ENCODE measurements at places on chromosomes 11 and 22.

DNA sequence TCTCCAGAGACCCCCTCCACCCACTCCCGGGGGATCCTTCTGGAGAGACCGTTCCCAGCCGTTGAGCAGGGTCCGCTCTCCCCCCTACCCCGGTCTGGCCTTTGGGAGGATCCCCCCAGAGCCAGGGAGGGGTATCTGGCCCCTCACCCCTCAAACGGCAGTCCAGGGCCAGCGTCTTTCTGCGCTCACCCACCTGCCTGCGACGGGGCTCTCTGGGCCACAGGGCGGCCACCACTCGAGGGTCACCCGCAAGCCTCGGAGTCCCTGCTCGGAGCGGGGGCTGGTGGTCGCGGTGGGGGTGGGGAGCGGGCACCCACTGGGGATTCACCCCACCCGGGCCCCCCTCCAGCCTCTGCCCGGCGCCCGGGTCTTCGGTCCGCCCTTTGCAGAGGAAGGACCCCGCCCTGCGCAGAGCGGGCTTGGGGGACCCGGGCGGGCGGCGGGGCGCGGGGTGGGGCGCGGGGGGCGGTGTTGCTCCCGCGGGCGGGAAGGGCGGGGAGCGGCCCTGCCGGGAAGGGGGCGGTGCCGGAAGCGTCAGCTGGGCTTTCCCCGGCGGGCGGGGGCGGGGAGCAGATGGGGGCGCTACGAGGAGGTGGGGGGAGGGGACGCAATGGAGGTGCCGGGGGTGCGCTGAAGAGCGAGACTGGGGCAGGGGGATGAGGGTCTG is 16.6 kb downstream of the CRELD2 start:
- peak; percentile 20 for DNase-seq

DNA sequence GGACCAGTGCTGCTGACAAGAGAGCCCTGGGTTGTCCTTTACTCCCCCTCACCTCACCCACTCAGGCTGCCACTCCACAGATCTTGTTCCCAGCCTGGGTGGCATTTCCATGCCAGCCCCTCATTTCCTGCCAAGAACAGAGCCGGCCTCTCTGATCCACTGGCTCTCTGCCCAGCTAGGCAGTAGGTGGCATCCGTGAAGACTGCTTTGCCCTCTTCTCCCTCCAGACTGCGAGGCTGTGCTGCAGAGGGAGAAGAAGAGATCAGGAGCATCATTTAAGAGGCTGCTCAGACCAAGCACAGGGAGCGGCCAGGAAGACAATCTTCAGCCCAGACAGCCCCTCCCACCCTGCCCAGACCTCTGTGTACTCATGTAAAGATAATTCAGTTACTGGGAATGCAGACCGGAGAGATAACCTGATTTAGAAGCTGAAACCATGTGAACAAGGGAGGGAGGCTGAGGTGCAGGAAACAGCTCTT is 126.9 kb upstream of the NCAM1 start:
- DNase-seq, result no peak

GRCh38 chr11:27100534-27100933 is 59.9 kb downstream of the BBOX1 start:
- DNase-seq, result no peak

- no peak for DNase-seq
These were observed 649 bp downstream of the MS4A15 start for GRCh38 chr11:60757231-60757800.

- DNase-seq, result peak; percentile 58
These were observed at the start of gene ANO9 for GRCh38 chr11:441418-442274. ANO9 (minus strand) TSS chr11:442011; CDS start chr11:441926, 85 bp downstream.

DNA sequence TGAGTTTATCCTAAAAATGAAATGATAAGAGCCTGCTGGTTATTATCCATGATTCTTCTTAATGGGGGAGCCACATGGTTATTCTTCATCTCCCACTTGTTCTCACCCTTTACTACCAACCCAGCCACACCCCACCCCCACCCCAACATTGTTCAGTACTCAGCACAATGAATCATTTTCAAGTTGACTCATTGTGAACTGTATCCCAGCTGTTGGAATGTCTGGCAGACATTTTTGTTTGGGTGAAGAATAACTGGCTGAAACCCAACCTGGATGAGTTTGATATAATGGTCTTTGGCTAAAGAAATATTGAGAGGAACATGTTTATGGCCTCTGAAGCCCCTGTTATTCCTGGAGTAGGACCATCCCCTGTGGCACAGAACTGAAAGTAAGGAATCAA is 136.2 kb downstream of the ELP4 start:
- DNase-seq, result no peak

GRCh38 chr11:105577641-105578040 is 32.2 kb upstream of the GRIA4 start:
- no peak for DNase-seq

GRCh38 chr11:122707901-122708300 is 52.4 kb downstream of the UBASH3B start:
- DNase-seq, result no peak

DNA sequence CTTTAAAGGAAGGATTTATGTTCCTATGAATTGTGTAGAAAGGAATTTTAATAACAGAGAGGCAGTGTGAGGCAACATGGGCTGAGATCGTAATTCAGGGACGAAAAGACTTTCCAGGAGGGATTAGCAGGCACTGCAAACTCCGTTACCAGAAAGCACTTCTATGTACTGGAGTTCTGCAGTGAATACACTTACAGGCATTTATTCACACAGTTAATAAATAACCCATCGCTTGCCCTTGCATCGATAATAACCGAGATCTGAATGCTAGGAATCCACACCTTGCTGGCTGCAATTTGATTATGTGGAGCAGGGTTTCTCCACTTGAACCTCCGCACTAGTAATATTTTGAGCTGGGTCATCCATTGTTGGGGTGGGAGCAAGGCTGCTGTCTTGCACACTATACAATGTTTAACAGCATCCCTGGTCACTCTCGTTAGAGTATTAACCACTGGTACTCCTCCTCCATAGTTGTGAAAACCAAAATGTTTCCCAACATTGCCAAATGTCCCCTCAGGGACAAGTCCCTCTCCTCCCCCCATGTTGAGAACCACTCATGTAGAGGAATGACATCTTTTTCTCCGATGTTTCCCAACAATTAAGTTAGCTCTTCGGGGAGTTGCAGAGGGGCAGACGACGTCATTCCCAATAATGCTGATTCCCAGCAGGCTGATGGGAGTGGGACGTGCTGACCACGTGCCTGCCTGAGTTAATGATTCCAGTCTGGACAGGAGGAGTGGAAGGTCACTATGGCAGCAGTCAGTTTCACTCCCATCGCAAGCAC is 99.5 kb downstream of the SNX19 start:
- DNase-seq, result no peak

DNA sequence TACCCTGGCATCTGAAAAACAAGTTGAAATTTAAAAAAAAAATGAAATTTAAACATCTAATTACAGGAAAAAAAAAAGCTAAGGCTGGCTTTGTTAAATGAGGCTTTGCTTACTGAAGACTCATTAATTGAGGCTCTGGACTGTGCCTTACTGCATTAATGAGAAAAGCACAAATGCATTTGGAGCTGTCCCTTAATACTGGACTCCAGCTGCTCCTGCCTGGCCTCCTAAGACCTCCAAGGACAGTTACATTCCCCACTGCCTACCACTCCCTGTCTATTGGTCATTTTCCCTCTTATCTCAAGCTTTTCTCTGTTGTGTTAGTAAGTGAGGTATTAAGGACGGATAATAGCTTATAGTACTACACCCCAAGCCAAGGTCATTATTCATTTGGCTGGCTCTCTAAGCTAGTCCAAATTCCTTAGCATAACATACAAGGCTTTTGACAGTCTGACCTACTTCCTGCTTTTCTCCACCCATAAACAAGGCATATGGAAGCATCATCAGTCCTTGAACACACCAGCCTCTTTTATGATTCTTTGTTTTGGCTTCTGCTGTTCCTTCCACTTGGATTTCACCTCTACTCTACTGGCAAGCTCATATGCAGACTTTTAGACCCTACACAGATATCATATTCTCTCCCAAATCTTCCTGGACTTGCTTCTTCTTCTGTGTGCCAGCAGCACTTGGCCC is 62.5 kb downstream of the USP35 start:
- peak; percentile 53 for DNase-seq
